ENCODE measurements at places on chromosomes 5 and 9.
A peak's percentile ranks its signal among the peaks of the same experiment; 100 is the strongest.

- no peak for DNase-seq
Observed at GRCh38 chr5:166566725-166567124, 1724.7 kb upstream of the WWC1 start.

DNA sequence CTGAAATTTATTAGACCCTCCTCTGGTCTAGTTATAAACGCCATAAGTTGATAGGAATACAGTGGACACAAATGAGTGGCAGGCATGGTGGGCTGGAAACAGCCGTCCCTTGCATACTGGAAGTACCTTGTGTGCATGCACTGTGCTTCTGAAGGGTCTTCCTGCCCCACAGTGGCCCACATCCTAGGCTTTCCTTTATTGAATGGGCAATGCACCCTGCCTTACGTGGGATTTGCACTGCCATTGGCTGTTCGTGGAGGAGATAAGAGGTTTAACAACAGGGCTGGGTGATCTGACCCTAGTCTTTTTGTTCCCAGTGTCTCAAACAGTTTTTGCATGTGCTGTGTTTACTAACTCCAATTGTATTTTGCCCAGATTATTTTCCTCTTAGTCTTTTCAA lies 480.8 kb downstream of the GADD45G start:
- DNase-seq, result no peak

DNA sequence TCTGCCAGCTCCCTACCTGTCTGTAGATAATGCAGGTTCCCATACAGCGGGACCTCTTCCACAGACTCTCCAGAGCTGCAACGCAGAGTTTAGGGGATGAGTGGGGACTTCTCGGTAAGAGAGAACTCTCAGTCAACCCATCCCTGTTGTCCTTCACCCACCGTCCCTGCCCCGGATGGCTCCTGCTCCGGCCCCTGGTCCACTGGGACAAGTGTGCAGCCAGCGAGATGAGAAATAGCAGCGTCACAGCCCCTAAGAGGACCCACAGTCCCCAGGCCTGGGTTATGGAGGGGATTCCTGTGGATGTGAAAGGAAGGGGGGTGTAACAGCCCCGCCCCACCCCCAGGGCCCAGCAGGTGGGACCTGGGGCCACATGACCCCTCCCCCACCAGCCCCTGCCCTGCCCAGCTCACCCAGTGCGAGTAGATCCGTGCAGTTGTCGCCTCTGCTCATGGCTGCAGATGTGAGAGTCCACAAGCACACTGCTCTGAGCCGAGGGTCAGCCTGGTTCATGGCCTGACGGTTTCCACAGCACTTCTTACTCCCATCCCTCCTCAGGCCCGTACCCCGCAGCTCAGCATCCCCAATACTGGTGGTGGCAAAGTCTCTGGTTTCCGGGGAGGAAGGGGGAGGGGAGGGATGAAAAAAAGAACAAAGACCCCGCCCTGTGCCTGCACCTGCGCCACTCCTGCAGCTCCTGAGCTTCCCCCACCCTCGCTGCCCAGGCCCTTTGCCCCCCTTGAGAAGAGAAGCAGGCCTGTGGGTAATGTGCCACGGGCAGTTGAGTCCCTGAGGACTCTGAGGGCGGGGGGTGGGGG lies at the start of gene SIT1:
Gene SIT1 (minus strand): TSS at position 591 of the 818 bp plus-strand sequence. CDS start 78 bp downstream, at position 513.
- no peak for DNase-seq

GRCh38 chr9:33101104-33101951 lies 24.9 kb upstream of the SMU1 start:
- DNase-seq, result no peak

GRCh38 chr9:134662143-134662876 lies 20.7 kb downstream of the COL5A1 start:
- DNase-seq, result no peak

DNA sequence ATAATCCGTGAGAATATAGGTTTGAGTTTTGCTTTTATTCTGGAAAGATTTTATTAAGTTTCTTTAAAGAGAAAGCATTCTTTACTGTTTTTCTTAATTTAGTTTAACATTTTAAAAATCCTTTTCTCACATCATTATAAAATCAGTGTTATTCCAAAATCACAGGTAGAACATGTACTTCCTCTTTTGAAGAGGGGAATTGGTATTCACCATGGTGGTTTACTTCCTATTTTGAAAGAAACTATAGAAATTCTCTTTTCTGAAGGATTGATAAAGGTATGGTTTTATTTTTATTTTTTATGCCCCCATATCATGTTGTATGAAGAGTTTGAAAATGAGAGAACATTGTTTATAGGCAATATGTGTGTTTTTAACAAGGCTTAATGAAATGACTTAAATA lies 43.0 kb downstream of the MTREX start:
- no peak for DNase-seq

GRCh38 chr9:129550199-129550839 lies 70.6 kb downstream of the C9orf50 start:
- no peak for DNase-seq

- no peak for DNase-seq
Observed at GRCh38 chr5:95615164-95615467, 4.8 kb upstream of the GPR150 start.

DNA sequence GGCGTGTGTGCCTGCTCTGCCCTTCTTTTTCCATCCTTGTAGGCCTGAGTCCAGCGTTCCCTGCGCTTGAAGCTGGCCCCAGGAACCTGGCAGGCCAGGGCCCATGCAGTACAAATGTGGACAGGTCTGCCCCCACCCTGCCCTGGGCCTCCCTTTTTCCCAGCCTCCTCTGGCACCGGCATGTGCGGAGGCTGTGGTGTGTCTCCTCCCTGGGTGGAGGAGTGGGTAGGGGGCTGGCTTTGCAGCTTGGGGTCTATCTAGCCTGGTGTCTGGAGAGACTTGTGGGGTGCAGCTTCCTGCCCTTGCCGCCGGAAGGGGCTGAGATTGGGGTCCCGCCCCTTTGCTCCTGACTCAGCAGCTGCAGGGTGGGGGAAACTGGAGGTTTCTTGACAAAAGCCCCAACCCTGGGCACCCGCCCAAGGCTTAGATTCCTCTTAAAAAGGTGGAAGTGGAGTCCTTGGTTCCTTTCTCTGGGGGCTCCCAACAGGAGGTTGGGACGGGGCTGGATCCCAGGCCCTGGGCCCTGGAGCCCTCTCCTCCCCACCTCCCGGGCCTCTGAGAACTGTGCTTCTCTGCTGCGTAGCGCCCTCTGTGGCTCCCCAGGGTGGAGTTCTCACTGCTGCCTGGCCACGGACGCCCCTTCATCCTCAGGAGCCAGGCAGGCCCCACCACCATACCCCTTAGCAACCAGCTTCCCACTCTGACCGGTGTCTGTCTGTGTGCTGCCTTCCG lies 18.0 kb downstream of the RXRA start:
- DNase-seq, result no peak

- DNase-seq, result peak; percentile 50
Observed at GRCh38 chr5:132425009-132425937, 55.8 kb downstream of the SLC22A5 start.

GRCh38 chr5:169826618-169827017 lies 153.7 kb downstream of the INSYN2B start:
- DNase-seq, result no peak

DNA sequence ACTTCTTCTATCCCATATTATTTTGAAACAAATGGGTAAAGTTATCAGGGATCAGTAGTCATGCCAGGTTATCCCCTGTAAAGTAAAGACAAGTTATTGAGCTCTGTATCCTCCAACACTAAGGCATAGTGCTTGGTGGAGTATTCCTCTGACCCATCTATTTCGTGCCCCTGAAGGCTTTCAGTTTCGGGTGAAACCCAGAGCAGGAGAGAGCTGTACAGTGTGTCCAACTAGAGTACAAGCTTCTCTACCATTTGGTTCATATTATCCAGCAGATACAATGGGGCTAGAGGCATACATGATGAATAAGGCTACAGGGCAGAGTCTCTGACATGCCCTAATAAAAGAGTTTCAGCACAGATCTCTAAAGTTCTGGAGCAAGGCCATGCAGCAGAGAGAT lies 3.2 kb upstream of the SLC22A4 start:
- DNase-seq, result no peak

GRCh38 chr5:149381986-149382338 lies 2.9 kb upstream of the IL17B start:
- peak; percentile 49 for DNase-seq

DNA sequence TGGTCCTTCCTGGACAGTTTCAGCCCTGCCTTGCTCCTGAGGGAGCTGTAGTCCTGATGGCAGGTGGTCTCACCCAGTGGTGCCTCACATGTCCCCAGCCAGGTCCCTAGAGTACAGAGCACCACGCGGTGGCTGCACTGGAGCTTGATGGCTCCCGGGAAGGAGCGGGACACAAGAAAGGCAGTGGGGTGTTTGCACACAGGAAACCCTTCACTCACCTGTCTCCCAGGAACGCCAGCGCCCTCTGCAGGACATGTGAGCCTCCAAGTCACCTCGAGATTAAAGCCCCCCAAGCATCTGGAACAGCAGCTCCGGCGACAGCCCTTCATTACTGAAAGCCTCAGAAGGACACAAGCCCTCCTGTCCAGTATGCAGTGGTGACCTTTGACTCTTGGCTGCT lies 19.9 kb upstream of the TMEM250 start:
- DNase-seq, result no peak

DNA sequence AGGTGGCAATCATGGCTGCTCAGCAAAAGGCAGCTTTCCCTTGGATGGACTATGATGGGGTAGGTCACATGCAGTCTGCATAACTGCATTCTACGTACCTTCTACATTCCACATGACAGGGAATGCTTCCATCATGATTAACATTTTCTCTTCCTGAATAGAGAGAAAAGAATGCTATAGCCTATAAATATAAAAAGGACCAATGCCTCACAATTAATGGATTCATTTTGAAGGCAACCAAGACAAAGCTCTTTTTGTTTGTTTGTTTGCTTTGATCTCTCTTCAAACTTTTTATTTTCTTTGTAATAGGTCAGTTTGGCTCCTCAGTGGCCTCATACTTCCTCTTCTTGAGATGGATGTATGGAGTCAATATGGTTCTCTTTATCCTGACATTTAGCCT lies 201.3 kb downstream of the ALDH1A1 start:
- DNase-seq, result no peak

GRCh38 chr9:95776176-95776575 lies 99.3 kb upstream of the ERCC6L2 start:
- DNase-seq, result no peak

- DNase-seq, result no peak
Observed at GRCh38 chr5:62093976-62094375, 212.0 kb upstream of the KIF2A start.

DNA sequence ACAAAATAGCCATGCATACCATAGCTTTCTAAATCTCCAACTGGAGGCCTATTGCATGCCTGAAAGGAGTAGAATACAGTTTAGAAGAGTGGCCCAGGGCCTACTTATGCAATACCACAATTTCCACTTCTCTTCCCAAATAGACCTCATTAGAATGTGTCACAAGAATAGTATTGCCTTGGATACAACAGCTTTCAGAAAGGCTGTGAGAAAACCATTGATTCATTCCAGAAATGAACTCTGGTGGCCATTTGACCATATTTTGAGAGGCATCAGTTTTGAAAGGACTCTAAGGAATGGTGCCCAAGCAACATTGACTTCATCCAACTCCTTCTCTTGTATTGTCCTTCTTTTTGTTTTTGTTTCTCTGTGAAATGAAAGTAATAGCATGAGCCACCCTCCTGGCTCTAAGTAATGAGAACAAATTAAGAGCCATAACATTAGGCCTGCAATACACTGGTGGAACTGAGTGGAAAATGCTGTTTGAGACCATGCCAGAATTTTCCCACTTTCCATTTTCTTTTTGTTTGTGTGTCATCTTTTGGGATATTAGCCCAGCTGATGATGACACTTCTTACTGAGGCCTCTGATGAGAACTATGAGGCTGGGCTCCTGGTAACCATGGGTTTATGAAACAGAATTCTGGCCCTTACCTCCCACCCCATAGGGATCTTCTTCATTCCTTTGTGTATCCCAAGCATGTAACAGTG lies 90.2 kb downstream of the TMEM174 start:
- DNase-seq, result no peak

GRCh38 chr9:84593352-84593751 lies 76.2 kb upstream of the NTRK2 start:
- no peak for DNase-seq

DNA sequence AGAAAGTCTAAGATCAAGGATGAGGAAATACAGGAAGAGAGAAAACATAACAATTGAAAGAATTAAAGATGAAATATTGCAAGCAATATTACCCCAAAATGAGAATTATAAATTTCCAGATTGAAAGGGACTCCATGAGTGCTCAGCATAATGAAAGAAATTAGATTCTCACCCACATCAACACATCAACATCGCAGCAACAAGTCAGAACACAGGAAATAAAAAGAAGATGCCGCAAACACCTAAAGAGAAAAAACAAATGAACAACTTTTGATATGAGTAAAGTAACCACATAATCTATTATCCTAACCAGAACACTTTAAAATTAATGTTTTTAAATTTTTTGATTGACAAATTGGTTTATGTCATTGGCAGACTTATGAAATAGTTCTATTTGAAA lies 318.3 kb upstream of the PTGER4 start:
- DNase-seq, result no peak

Data from activated T-helper 1 cell treated with Interleukin-2 at 50 U/mL for 16 hours (primary cell).